ENCODE measurements at places on chromosomes 16 and 17. TPM values are rescaled to one million over a fixed set of nuclear protein-coding genes. Genes with fewer than 3 reads are reported as not detected.

DNA sequence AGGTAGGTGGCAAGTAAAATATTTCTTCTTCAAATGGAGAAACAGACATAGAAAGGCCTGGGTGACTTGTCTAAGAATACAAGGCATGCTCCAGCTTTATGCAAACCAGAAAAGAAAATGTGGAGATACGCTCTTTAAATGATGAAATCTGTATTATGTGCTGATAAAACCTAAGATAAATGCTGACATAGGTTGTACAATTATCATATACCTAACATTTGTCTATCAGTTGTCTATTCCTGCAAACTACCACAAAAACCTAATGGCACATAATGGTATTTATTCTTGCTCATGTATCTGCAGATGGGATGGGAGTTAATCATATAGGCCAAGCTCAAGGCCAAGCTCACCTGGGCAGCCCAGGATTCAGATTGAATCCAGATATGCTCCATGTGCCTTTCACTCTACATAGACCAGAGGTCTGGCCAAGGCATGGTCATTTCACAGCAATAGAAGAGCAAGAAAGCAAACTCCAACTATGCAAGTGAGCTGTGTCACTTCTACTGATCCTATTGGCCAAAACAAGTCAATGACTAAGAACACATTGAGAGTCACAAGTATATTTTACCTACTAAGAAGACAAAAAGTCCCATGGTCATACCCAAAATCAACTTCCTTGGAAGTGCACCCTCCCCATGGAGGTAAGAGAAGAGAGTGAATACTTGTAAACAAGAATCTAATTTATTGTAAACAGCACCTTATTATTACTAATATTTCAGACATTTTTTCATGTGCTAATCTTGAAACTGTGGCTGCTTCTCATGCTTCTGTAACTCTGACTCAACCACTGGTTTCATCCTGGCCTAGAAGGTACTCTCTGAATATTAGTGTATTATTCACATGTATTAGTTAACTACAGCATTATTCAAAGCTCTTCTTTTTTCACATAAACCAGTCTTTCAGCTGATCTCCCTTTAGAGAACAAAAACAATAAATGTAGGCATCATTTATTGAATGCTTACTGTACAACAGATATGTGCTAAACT is 270.7 kb upstream of the SOX9 start:
- no peaks in the 10 kb centered on the region for H3K4me1 ChIP-seq
- no peak overlapping the region for H3K4me3 ChIP-seq
- H3K36me3 ChIP-seq: no peaks in the 10 kb centered on the region
- no peak overlapping the region for H3K27ac ChIP-seq
- no peaks in the 10 kb centered on the region for H3K27me3 ChIP-seq

DNA sequence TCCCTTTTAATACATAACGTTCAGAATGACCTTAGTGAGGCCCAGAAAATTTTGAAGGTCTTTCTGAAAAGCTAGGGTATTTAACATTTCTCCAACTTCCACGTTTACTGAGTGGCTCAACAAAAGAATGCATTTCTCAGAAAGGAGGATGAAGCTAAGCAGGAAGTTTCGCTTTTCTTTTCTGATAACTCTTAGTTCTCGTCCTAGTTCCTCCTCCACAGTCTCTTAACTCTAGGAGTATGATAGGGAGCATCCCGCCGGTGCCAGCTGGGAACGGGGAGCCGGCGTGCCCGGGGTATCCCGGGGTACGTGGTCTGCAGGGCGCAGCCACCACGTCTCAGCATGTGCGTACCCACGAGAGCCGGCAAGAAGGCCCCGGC is 363 bp downstream of the KARS1 start:
- H3K4me3 ChIP-seq: peak overlapping the region; percentile 89
- H3K4me1 ChIP-seq: peaks cover 41% of the 10 kb centered on the region

DNA sequence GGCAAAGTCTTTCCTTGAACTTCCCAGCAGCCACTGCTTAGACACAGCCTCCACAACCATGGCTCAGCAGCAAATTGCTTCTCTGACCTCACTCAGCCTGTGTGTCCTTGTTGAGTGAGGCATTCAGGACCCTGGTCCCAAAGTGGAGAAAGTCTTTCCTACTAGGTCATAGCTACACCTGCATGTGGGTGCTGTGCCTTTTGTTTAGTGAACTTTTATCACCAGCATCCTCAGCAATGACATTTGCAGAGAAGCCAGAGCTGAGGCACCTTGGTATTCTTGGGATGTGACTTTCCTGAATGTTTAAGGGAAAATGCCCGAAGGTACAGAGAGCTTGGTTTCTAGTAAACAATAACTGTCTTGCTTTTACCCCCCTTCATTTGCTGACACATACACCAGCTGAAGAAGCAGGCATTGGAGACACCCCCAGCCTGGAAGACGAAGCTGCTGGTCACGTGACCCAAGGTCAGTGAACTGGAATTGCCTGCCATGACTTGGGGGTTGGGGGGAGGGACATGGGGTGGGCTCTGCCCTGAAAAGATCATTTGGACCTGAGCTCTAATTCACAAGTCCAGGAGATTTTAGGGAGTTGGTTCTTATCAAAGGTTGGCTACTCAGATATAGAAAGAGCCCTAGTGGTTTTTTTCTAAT is 20.9 kb upstream of the STH start:
- H3K36me3 ChIP-seq: no peaks in the 10 kb centered on the region
- H3K4me3 ChIP-seq: no peak overlapping the region
- no peaks in the 10 kb centered on the region for H3K4me1 ChIP-seq
- no peak for DNase-seq

- H3K4me1 ChIP-seq: peaks cover 23% of the 10 kb centered on the region
- peaks cover 2% of the 10 kb centered on the region for H3K27me3 ChIP-seq
- H3K27ac ChIP-seq: no peak overlapping the region
- H3K36me3 ChIP-seq: no peaks in the 10 kb centered on the region
- no peak for DNase-seq
- no peak overlapping the region for H3K4me3 ChIP-seq
These were observed 17.6 kb upstream of the CD79B start for GRCh38 chr17:63949576-63950250.

KRT40 gene
- not detected for total RNA-seq

GSPT1 gene
- 224 TPM for total RNA-seq

- peaks cover 4% of the 10 kb centered on the region for H3K36me3 ChIP-seq
- no peak overlapping the region for H3K4me3 ChIP-seq
- H3K27ac ChIP-seq: no peak overlapping the region
- no peaks in the 10 kb centered on the region for H3K4me1 ChIP-seq
These were observed 13.9 kb downstream of the NXPH3 start for GRCh38 chr17:49589577-49589927.

Measured in activated CD4-positive, alpha-beta T cell treated with anti-CD3 and anti-CD28 coated beads, Interleukin-2, amount 10 ng/mL, durations not matched to agents 24 days and 14 days (primary cell).